AG04449 (cell line): ENCODE measurements at places on chromosomes 7 and 10.

DNA sequence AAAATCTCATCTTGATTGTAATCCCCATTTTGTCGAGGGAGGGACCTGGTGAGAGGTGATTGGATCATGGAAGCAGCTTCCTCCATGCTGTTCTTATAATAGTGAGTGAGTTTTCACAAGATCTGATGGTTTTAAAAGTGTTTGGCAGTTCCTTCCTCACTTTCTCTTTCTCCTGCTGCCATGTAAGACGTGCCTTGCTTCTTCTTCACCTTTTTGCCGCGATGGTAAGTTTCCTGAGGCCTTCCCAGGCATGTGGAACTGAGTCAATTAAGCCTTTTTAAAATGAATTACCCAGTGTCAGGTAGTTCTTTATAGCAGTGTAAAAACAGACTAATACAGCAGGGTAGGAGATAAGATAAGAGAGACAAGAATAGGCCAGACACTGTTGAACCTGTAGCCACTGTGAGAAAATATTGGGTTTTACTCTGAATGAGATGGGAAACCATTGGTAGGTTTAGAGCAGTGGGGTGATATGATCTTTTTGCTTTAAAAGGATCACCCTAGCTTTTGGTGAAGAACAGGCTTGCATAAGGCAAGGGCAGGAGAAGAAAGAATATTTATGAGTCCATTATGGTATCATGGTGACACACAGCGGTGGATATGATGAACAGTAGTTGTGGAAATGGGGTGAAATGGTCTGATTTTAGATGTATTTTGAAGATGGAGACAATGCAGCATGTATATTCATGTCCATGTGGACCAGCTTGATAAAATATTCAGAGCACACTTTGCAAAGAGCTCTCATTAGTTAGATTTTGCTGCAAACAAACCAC, 11.5 kb downstream of the OR6B1 start:
- DNase-seq: peak; percentile 10

- no peak for DNase-seq
Observed at GRCh38 chr7:44911911-44912310, 26.6 kb upstream of the PURB start.

GRCh38 chr10:34996843-34997242, 93.3 kb downstream of the CUL2 start:
- DNase-seq: no peak

GRCh38 chr7:143954135-143954534, 509 bp upstream of the OR2F1 start:
- no peak for DNase-seq

DNA sequence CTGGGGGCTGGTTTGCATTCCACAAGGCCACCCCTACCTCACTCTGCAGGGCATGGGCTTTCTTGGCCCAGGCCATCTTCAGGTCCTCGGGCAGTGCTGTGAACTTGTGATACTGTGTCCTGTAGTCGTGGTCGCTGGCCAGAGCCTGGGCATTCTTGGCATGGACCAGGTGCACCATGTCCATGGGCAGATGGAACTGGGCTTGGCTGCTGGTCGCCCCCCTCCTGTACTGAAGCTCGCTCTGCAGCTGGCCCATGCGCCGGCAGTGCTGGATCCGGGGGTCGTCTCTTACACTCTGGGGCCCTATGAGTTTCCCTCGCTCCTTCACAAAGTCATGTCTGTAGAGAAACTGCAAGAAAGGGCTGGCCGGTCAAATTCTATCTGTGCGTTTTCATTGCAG, 51.7 kb downstream of the HABP2 start:
- DNase-seq: no peak

- peak; percentile 57 for DNase-seq
Observed at GRCh38 chr7:30433082-30433481, 45.5 kb downstream of the NOD1 start.

DNA sequence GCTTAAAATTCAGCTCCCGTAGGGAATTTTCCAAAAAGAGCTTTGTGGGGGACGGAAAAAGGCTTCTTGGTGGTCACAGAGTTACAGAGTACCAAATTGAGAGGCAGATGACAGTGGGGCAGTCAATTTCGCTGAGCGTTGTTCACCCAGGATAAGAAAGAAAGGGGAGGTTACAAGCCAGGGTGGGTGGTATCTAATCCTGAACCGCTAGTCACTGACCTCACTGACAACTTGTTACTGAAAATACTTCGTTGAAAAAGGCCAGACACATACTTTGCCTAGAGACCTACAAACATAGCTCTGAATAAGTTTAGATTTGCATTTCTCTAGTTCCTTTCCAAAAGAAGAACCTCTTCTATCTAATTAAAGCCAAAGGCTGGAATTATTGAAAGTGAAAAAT, at the start of gene CTNNA3:
Gene CTNNA3, minus strand, starts transcription at position 167 of the 400 bp plus-strand sequence.
- no peak for DNase-seq

DNA sequence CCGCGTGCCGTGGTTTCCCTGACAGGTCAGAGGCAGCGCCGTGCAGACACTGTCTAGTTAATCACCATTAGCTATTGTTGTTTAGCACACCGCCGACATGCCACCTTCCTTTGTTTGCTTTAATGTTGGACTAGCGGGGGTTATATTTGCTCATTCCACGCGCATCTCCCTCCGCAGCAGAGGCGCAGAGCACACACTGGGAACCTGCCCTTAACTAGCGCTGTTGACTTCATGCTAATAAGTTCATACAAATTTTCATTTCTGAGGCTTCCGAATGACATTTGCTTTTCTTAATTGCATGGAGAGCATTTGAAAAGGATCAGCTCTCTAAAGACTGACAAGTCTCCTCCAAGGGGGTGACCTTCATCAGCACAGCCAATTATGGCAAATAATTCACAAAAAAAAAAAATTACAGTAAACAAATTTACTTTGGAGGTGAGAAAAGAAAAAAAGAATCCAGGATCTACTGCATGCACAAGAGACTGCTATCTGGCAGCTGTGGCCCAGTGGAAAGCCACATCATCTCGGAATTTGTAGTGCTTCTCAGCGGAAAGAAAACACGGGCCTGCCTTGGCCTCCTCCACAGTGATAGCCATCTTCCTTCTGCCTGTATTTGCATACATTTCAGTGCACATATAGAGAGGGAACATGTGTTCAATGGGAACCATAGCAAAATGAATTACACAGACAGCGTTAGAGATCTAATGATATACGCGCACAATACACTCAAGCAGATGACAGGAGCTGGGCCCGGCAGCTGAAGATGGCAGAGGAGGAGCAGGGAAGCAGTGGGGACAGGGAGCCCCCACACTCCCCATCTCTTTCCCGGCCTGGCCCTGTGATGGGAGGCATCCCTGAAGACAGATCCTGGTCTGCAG, 94.2 kb downstream of the EBF3 start:
- no peak for DNase-seq

GRCh38 chr7:148037044-148037443, 553.5 kb upstream of the C7orf33 start:
- no peak for DNase-seq

GRCh38 chr7:20310963-20311742, 19.5 kb upstream of the ITGB8 start:
- DNase-seq: no peak

DNA sequence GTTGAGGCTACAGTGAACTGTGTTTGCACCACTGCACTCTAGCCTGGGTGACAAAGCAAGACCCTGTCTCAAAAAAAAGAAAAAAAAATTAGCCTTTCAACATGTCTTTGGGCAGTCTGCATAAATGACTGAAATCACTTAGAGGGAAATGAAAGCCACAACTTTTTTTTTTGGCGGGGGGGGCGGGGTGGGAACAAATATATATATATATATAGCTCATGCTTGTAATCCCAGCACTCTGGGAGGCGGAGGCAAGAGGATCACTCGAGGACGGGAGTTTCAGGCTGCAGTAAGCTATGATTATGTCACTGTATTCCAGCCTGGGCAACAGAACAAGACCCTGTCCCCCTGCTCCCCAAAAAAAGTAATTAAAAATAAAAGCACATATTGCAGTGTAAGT, 23.4 kb upstream of the MICU1 start:
- no peak for DNase-seq

DNA sequence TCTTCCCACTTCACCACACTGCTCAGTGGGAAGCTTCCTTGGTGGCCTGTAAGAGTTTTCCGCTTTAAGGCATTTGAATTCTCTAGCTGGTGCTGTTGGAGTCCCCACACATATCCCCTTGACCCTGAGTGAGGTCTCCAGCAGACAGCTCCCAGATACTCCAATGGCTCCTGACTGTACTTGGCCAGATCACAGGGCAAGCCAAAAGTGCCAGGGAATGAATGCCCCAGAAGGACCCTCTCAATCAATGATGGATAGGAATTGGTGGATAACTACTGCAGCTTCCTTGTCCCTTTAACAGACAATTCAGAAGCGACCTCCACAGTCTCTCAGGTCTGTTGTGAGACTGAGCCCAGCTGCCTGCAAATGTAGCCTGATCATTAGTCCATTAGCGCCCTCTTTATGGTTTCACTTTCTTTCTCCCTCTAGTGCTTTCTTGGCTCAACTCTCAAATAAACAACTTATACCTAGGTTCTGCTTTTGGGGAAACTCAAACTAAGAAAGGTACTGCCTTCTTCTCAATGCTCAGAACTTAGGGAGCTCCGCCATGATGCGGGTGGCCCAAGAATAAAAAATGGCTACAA, 283.0 kb downstream of the TCF7L2 start:
- no peak for DNase-seq

DNA sequence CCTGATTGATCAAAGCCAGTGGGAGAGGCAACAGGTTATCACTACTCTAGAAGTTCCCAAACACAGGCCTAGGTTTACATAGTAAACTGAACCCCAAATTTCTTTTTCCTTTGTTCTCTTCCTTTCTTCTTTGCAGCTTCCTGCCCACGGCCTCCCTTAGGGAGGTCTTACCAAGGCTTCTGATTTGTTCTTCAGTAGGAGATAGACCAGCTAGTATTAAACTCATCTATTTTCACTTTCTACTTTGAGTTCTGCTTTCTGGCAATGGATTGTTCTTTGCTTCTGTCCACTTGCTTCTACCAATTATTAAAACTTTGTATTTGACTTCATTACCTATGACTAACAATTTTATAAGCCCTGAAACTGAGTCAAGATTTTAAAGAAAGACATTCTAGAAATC, 251.2 kb upstream of the FZD1 start:
- DNase-seq: no peak

DNA sequence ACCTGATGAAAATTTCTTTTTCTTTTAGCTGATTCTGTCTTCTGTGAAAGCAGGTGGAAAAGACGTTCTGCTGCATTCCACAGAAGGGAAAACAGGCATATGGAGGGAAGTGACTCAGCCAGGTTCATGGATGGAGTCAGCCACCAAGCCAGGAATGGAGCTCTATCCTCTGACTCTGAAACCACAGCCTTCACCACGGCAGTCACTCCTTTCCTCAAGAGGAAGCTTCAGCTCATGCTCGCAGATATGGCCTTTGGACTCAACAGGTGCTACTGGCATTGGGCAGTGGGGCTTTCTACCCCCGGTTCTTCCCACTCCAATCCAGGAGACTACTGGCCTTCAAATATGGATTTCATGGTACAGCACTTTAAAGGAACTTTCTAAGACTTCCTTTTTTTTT, 11.5 kb upstream of the PLAU start:
- DNase-seq: no peak

DNA sequence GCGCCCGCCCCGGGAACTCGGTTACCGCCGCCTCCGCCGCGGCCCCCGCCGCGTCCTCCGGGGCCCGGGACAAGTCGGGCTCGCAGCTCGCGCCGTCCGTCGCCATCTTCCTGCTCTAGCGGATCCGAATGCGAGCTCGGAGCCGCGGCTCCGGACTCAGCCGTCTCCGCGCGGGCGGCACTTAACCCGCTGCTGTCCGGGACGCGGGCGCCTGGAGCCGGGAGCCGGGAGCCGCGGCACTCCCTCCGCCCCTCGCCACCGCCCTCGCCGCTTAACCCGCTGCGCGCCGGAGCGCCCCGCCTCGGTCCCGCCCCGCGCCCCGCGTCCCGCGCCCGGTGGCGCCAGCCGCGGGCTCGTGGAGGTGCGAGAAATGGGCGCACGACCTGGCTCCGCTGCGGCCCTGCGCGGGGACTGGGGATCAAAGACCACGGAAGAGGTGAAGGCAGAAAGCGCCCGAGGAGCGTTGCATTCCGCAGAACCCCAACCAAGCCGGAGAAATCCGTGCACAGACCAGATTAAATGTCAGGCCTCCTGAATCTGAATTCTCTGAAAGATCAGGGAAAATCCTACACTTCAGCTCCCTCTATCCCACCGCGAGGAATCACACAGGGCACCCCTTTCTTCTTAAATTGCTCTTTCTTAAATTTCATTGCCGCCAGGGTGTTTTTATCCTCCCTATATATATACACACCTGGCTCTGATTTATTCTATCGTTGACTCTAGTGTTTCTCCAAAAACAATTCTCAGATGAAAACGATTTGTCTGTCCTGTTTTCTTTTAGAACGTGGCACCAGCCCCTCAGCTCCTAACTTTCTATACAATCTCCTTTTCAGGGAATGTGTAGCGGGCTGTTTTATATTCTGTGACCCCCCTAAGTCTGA, at the start of gene CTTNBP2:
Gene CTTNBP2, minus strand, starts transcription at position 132 of the 881 bp plus-strand sequence. Its CDS starts 26 bp downstream, at position 106.
- no peak for DNase-seq

- peak; percentile 29 for DNase-seq
Observed at GRCh38 chr10:12656518-12657142, 307.3 kb downstream of the CAMK1D start.

DNA sequence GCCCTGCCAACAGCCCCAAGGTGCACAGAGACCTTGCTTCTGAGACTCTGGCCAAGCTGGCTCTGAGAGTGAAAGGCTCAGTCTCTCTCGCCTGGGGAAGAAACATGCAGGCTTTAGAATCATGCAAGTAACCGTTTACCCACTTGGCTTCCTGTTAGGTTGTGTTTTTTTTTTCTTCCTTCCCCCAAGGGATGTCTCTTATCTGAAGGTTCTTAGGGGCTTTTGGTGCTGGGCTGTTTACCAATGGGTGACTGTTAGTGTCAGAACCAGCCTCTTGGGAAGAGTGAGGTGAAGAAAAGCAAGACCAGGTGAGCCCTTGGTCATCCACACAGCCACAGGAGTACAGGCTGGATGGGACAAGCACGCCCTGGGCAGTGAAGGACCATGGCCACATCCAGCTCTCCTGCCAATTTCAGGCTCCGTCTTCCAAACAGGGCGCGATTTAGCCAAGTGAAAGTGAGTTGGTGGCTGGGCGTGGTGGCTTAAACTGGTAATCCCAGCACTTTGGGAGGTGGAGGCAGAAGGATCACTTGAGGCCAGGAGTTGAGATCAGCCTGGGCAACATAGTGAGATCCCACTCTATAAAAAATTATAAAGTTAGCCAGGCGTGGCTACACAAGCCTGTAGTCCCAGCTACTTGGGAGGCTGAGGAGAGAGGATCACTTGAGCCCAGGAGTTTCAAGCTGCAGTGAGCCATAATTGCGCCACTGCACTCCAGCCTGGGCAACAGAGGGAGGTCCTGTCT, 76.3 kb upstream of the CUX1 start:
- no peak for DNase-seq

DNA sequence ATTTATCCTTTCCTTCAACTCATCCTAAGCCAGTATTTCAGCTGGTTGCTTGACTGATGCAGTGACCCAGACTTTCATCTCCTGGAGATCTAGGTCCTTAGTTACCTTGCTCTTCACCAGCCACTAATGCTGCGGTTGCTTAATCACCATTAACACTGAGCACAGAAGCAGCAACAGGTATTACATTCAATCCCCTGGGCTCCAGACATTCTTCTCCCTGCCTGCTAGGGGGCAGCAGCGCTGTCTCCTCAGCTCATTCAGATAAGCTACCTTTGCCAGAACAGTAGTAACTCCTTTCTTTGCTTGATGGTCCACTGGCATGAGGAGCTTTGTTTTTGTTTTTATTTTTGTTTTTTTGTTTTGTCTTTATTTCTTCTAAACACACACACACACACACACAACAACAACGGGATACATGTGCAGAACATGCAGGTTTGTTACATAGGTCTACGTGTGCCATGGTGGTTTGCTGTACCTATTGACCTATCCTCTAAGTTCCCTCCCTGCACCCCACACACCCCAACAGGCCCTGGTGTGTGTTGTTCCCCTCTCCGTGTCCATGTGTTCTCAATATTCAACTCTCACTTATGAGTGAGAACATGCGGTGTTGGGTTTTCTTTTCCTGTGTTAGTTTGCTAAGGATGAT, 1043.2 kb upstream of the C7orf33 start:
- no peak for DNase-seq
